Stimulated activated CD8-positive, alpha-beta memory T cell treated with anti-CD3 and anti-CD28 coated beads, Interleukin-7, amount 100 ng/mL, for 24 hours (primary cell): ENCODE measurements at places on chromosomes 2 and 18.

- DNase-seq, result no peak
Measured at GRCh38 chr2:200798514-200798913, 13.2 kb upstream of the BZW1 start.

- DNase-seq, result no peak
Measured at GRCh38 chr2:44843086-44843485, 98.4 kb upstream of the SIX3 start.

DNA sequence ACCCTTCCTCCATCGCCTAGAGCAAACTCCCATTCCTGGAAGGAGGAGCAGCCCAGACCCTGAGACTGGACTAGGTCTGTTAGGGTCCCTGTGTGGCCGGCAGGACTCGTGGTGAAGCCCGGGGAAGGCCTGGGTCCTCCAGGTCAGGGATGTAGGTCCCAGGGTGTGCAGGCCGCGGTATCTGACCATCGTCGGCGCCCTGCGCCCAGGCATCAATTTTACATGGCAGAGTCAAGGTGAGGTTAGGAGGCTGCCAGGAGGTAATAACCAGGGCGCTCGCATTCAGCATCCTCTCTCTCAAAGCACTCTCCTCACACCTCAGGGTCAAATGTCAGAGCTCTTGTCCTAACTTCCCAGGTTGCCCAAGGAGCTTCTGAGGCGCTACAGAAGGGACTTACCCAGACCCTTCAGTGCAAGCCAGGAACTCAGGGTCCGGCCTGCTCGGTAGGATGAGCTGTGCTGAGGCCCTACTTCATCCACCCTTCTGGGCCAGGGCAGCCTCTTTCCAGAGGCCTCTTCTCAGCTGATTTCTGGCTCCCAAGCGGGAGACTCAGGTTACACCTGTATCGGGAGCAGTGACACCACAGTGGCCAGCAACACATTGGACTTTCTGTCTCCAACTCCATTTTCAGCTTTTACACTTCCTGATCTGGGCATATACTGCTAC is 628 bp downstream of the SH2D6 start:
- DNase-seq, result no peak

- DNase-seq, result no peak
Measured at GRCh38 chr2:94995553-94996304, 29.8 kb upstream of the MAL start.

- DNase-seq, result no peak
Measured at GRCh38 chr2:95077530-95077825, 44.1 kb downstream of the MRPS5 start.

- no peak for DNase-seq
Measured at GRCh38 chr2:134107402-134107801, 146.5 kb upstream of the MGAT5 start.

GRCh38 chr2:184206045-184206444 is 392.3 kb upstream of the ZNF804A start:
- no peak for DNase-seq

GRCh38 chr2:111046670-111047069 is 74.0 kb upstream of the BCL2L11 start:
- DNase-seq, result no peak
